ENCODE measurements at places on chromosomes 3 and 15. TPM values are rescaled to one million over a fixed set of nuclear protein-coding genes. Genes with fewer than 3 reads are reported as not detected.

The CACNA2D2 gene
- total RNA-seq: 2.0 TPM

DNA sequence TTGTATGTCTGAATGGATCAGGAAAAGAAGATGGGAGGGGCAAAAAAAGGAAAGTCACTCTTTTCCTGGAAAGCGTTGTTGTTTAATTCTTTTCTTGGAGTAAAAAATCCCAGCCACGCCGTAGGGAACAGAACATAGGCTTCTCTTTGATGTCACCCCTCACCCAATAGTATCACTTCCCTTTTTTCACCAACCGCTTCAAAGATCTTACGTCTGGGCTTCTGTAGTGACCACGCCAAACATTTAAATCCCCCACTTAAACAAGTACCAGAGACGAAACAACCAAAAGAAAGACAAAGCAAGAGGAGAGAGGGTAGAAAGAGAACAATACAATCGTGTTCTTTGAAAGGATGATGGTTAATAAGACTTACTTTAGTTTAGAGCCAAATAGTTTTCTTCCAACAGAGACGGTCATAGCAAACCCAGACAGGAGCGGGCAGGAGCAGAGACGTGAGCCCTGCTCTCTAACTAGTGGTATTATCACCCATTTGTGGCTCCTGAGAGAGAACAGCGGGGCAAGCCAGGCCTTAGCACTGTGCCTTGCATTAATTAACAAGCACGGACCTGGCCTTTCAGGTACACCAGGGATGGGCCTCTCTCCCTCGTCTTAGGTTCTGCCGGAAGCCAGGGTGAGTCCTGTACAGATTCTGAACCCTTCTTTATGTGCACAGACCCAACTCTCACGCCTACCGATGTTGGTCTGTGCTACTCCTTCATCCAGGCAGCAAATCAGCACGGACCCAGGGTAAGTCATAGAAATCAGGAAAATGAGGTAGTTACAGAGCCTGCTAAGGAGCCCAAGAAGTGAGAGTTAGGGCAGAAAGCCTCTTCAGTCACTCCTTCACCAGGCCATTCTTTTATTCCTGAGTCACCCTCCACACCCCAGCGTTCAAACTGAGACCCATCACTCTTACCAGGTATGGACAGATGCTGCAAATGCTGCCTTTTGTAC, 28.2 kb upstream of the BCL6 start:
- DNase-seq: no peak

The TF gene
- total RNA-seq: 2.8 TPM

- DNase-seq: no peak
Measured at GRCh38 chr3:186308549-186308948, 53.5 kb downstream of the DGKG start.

The GOLGA8B gene
- 41.8 TPM for total RNA-seq

The REC114 gene
- not detected for total RNA-seq

DNA sequence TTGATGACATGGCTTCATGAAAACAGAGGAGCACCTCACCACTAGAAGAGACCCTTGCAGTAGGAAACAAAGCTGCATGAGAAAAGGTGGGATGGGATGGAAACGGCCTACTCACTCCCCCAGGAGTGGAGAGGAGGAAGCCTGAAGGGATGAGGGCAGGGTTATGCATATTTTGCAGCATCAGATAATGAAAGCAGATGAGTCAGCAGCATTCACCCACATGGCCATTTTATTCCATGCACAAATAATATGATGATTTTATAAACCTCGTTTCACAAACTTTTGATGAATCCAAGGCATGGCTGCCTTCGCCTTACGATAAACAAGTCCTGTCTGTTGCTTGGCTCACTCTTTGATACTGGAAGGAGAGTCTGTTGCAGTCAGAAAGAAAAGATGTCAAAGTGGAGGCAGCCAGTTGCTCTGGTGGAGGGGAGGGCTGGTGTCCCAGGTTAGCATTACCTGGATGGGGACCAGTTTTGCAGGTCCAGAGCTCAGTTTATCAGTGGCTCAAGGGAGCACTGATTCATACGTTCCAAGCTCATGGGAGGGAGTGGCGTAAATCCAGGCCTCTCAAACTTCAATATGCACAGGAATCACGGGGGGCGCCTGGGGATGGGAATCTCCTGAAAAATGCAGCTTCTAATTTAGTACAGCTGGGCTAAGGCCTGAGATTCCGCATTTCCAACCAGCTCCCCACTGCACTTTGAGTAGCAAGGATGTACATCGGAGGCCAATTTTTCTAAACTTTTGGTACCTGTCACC, 9.2 kb upstream of the EHD4 start:
- peak; percentile 49 for DNase-seq

GRCh38 chr3:116302087-116302747, 143.1 kb downstream of the LSAMP start:
- DNase-seq: no peak

GRCh38 chr3:36696799-36697198, 67.6 kb downstream of the DCLK3 start:
- DNase-seq: no peak

The TBC1D5 gene
- total RNA-seq: 53.7 TPM

DNA sequence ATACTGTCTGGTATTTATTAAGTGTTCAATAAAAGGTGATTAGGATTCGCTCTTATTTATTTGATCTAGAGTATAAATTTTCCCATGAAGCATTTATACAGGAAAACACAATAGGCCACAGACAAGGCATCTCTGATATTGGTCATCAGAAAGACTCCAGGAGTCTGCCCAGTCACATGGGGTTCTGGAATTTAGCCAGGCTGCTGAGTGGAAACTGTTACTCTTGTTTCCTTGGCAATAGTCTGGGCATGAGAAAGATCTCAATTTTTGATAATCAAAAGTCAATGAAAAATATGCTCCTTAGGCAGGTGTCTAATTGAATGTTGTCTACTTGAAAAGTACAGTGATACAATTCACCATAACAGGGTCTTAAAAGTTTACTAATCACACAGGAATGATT, 161.2 kb downstream of the FRMD5 start:
- no peak for DNase-seq

The CHST13 gene
- total RNA-seq: 0.86 TPM

The CDHR4 gene
- 0.29 TPM for total RNA-seq

The ECE2 gene
- not detected for total RNA-seq

GRCh38 chr3:134311693-134312071, 61.0 kb upstream of the RYK start:
- no peak for DNase-seq

DNA sequence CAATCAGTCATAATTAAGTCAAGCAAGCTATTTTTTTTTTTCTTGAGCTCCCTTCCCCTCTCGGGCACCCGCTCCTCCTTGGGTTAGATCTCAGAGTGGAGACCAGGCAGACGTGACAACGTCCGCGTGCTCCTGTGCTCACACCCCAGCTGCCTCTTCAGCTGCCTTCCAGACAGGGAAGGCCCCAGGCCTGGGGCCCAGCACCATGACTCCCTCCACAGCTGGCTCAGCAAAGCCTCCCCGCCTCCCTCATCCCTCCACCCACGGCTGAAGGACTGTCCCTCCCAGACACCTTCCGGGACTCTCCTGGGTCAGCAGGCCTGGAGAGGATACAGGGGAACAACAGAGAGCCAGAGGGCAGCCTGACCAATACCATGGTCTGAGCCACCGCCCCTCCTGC, 87.9 kb upstream of the LINGO1 start:
- no peak for DNase-seq

GRCh38 chr3:99651531-99651930, 13.1 kb downstream of the COL8A1 start:
- no peak for DNase-seq

DNA sequence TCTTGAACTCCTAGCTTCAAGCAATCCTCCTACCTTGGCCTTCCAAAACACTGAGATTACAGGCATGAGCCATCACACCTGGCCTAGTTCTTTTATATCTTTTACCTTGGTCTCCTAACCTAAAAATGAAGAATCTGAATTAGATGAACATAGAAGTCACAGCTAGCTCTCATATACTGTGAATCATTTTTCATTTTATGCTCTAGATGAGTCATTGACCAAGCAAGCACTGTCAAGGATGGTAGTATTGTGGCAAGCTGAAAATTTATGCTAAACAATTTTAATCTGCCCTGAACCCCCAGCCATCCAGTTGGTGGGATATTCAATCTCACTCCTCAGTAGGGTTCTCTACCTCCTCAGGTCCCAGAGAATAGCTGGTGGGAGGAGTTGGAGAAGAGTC, 48.3 kb upstream of the DNAJC13 start:
- no peak for DNase-seq

DNA sequence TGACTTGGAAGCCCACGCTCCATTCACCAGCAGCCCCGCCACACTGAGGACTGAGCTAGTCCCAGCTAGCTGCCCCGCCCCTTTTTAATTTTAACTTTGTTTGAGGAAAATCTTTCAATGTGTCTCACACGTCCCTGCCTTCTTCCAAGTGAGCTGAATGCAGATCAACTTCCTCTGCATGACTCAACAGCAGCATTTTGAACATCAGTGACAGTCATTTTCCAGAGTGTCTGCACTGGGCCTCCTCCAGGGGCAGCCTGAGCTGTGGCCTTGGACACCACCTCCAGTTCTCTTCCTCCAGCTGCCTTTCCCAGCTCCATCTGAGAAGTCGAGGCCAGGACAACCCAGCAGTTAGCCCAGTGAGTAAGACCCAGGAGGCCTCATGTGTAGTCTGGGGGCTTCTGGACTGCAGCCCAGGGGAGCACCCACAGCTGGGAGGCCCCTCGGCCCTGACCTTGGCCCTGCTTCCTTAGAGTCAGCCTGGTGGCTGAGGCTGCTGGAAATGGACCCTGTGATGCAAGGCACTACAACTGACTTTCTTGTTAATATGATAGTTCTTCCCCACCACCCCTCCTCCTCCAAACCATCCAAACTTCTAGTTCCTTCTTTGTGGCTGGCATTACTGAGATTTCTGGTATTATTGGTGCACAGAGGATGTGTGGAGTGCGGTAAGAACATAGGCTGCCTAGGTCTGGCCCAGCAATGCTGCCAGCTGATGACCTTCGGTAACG, 21.4 kb upstream of the ESYT3 start:
- no peak for DNase-seq

DNA sequence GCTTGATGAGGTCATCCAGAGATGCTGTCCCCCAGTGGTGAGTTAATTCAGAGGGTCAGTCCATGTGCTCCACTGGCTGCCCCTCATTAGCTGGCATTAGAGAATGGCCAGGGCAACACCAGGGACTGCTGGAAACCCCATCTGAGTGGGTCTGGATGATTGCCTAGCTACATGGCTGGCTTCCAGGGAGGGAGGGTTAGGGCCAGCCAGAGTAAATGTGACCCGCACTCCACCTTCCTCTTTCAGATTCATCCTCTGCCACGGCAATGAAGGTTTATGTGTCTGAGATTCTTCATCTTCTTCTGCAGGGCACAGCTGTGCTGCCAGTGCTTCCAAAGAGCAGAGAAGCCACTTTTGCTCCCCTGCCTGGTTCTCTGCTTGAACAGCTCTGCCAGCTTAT, 391.9 kb downstream of the OCA2 start:
- DNase-seq: no peak

- DNase-seq: no peak
Measured at GRCh38 chr3:8156138-8156537, 345.5 kb upstream of the LMCD1 start.

The PARL gene
- 57.8 TPM for total RNA-seq

DNA sequence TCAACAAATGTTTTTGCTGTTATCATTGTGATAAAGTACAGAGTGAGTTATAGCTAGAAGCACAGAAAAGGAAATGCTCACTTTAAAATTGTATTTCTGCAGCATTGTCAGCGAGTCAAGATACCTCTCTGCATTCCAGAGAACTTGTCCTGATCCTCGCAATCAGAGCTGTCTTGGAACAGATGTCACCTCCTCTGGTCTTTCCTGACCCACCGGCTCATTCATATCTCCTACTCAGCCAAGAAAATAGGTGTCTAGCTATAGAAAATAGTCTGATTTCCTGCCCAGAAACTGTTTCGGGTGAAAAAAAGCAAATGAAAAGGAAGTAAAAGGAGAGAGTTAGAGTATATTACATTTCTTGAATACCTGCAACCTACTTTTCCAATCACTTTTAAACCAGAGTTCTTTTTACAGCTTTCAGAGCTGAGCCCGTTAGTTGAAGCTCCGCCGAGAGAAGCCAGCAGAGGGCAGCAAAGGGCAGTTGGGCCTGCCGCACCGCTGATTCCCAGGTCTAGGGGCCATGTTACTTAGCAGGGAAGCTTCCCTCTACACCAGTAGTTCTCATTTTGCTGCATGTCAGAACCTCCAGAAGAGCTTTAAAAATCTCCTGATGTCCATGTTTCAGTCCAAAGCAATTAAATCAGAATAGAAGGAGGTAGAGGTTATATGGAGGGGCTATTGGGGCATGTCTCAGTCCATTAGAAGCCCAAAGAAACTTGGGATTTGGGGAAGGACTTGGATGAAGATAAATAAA, 185.7 kb upstream of the THRB start:
- DNase-seq: peak; percentile 85

Data from posterior vena cava (tissue), 2 donors.